Activated CD8-positive, alpha-beta T cell treated with anti-CD3 and anti-CD28 coated beads for 36 hours (primary cell): ENCODE measurements at places on chromosomes 1 and 21. TPM values are rescaled to one million over a fixed set of nuclear protein-coding genes. Genes with fewer than 3 reads are reported as not detected.

DNA sequence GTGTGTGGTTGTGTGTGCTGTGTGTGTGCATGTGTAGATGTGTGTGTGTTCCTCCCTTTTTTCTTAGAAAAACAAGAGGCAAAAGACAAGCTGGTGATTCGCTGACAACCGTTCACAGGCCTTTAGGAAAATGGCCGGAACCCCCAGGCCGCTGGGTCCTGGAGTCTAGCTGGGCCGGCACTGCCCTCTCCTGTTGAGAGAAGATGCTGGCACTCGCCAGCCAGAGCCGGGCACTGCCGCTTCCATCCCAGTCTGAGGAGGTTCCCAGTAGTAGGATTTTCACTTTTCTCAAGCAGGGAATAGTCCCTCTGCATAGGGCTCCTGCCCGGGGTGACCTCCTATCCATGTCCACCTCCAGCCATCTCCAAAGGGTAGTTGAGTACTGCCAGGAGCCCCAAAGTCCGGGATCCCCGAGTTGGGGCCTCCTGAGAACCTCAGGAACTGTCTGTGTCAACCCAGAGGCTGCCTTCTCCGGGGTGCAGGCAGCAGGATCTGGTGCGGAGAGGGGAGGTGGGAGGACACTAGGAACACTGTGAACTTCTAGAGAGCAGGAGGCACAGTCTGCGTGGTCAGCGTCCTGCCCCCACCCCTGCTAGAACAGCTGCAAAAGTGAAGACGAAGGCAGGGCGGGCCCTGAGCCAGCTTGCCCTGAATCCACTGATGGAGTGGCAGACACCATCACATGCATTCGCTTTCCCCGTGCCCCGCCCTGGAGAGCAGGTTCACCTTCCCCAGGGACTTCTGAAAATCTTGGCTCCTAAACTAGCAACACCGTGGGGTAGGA lies 44.1 kb upstream of the ARHGEF16 start:
- no peak for DNase-seq
- H3K27me3 ChIP-seq = no peaks in the 10 kb centered on the region
- no peaks in the 10 kb centered on the region for H3K4me1 ChIP-seq
- H3K4me3 ChIP-seq = no peak overlapping the region
- no peaks in the 10 kb centered on the region for H3K36me3 ChIP-seq

DNA sequence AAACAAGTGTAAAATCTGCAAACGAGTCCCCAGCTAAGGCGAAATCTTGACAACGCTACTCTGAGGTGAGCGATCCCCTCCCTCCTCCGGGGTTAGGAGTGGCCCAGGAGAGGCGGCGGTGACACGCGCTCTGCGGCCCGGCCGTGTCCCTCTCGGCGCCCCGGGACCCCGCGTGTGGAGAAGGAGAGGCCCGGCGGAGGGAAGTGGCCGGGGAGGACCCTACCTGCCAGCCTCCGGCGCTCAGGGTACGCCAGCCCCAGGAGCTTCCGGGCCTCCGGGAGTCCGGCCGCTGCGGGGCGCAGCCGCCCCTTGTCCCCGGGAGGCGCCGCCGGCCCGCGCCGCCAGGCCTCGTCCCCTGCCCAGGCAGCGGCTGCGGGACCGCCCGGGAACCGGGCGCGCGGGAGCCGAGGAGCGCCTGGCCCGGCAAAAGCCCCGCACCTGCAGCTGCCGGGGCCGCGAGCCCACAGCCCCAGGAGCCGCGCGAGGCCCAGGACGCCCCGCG lies 543 bp downstream of the ABCB10 start:
- H3K4me1 ChIP-seq = peaks cover 30% of the 10 kb centered on the region
- DNase-seq = peak; percentile 45
- peaks cover 13% of the 10 kb centered on the region for H3K36me3 ChIP-seq
- peak overlapping the region; percentile 90 for H3K4me3 ChIP-seq
- no peaks in the 10 kb centered on the region for H3K27me3 ChIP-seq

TAS1R3 gene
- total RNA-seq = 0.13 TPM

GRCh38 chr1:90831910-90832309 lies 114.8 kb upstream of the BARHL2 start:
- peak; percentile 17 for DNase-seq
- no peaks in the 10 kb centered on the region for H3K36me3 ChIP-seq
- no peak overlapping the region for H3K4me3 ChIP-seq

UBXN10 gene
- total RNA-seq = 0.34 TPM

GRCh38 chr21:35234725-35235124 lies 185.6 kb upstream of the RUNX1 start:
- no peak overlapping the region for H3K4me3 ChIP-seq
- H3K4me1 ChIP-seq = peaks cover 35% of the 10 kb centered on the region
- H3K27ac ChIP-seq = no peak overlapping the region
- H3K27me3 ChIP-seq = no peaks in the 10 kb centered on the region

VANGL2 gene
- total RNA-seq = 0.16 TPM

TNFAIP8L2 gene
- total RNA-seq = 16.1 TPM

COA7 gene
- 17.6 TPM for total RNA-seq

DNA sequence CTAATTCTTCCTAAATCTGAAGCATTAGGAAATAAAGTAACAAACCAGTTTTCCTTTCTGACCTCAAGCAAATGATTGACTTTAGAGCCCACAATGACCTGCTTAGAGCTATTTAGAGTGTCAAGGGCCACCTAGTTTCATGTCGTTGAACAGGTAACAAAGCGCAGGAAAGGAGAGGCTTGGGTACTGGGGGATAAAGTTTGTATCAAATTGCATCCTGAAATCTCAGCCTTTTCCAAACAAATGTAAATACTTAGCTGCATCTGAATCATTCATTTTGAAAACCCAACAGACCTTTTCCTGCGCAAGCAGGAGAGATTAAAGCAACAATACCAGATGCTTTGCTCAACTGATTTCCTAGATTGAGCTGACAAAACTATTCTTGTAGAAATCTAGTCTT lies 121.2 kb downstream of the NRIP1 start:
- H3K4me1 ChIP-seq = no peaks in the 10 kb centered on the region
- no peaks in the 10 kb centered on the region for H3K36me3 ChIP-seq
- no peak overlapping the region for H3K4me3 ChIP-seq
- no peak overlapping the region for H3K27ac ChIP-seq
- no peaks in the 10 kb centered on the region for H3K27me3 ChIP-seq
